ENCODE measurements at places on chromosomes 13 and 19.

GRCh38 chr13:35598790-35599369 lies 122.4 kb upstream of the MAB21L1 start:
- no peak overlapping the region for H3K27ac ChIP-seq
- no peaks in the 10 kb centered on the region for H3K27me3 ChIP-seq
- H3K36me3 ChIP-seq, result no peaks in the 10 kb centered on the region
- H3K4me3 ChIP-seq, result no peak overlapping the region
- H3K4me1 ChIP-seq, result peaks cover 2% of the 10 kb centered on the region

GRCh38 chr13:65965501-65965900 lies 1264.6 kb downstream of the PCDH9 start:
- H3K27me3 ChIP-seq, result no peaks in the 10 kb centered on the region
- no peaks in the 10 kb centered on the region for H3K36me3 ChIP-seq
- no peak overlapping the region for H3K27ac ChIP-seq
- H3K4me1 ChIP-seq, result no peaks in the 10 kb centered on the region
- no peak for DNase-seq
- H3K4me3 ChIP-seq, result no peak overlapping the region

DNA sequence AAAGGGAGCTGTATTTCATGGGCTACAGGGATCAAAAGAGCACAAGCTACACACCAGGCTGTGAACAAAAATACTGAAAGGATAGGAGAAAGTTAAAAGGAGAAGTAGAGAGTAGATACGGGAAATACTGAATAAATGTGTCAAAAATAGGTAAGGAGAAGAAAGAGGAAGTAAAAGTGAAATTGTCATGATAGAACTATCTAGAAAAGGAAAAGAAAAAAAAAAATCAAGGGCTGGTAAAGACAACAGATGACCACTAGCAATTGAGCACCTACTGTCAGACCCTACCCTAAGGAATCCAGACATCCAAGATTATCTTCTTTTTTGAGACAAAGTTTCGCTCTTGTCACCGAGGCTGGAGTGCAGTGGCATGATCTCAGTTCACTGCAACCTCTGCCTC lies 4.8 kb downstream of the RUBCNL start:
- H3K4me1 ChIP-seq, result peaks cover 2% of the 10 kb centered on the region
- H3K27ac ChIP-seq, result no peak overlapping the region
- no peaks in the 10 kb centered on the region for H3K36me3 ChIP-seq
- DNase-seq, result no peak
- H3K27me3 ChIP-seq, result no peaks in the 10 kb centered on the region

GRCh38 chr13:47110141-47110540 lies 213.3 kb upstream of the HTR2A start:
- H3K4me1 ChIP-seq, result no peaks in the 10 kb centered on the region
- DNase-seq, result no peak
- no peak overlapping the region for H3K4me3 ChIP-seq
- H3K27me3 ChIP-seq, result no peaks in the 10 kb centered on the region

DNA sequence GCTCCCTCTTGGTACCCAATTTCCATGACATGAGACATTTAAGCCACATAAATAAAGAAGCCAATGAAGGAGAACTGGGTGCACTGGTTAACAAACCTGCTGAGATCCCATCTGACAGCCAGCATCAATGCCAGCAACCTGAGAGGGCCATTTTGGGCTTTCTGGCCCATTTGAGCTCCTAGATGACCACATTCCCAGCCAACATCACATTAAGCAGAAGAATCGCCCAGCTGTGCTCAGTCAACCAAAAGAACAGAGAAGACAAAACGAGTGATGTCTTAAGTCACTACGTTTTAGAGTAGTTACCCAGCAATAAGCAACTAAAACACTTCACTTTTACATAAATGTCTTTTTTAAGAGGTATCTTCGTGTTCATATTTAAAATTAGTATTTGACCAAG lies 21.9 kb downstream of the LCP1 start:
- no peaks in the 10 kb centered on the region for H3K27me3 ChIP-seq
- DNase-seq, result no peak
- no peak overlapping the region for H3K4me3 ChIP-seq

DNA sequence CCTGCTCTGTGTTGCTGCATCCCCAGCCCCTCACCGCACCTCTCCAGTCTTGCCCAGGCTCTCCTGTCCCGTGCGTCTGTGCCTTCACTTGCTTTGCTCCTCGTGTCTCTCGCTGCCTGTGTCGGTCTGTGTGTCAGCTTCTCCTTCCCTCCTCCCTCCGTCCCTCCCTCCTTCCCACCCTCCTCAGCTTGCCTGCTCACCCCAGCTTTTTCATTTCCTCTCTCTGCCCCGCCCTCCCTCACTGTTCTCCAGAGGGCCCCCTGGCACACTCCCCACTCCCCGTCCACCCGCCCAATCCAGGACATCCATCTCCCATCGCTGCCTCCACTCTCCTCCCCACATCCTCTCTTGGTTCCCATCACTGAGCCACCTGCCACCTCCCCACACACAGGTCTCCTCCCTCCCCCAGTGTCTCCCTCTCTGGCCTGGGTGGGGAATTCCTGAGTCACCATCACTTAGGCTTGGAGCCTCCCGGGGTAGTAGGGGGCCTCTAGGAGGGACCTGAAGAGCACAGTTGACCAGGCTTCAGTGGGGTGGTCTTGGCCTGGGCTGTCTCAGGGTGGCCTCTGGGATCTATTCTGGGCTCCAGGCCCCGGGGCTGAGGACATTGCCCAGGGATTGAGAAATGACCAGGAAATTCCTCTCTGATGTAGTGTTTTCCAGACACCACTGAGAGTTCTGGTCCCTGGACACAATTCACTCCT lies at the start of gene PTGIR:
TSS of gene PTGIR (minus strand) at position 132 of the 704 bp plus-strand sequence. CDS start 864 bp downstream, outside the sequence.
- no peaks in the 10 kb centered on the region for H3K4me1 ChIP-seq
- H3K36me3 ChIP-seq, result no peaks in the 10 kb centered on the region
- no peaks in the 10 kb centered on the region for H3K27me3 ChIP-seq
- H3K4me3 ChIP-seq, result no peak within 1 kb of the TSS

Data from ovary (tissue), 10 donors.